ENCODE measurements at places on chromosomes 3 and 15. TPM values are rescaled to one million over a fixed set of nuclear protein-coding genes. Genes with fewer than 3 reads are reported as not detected.

DNA sequence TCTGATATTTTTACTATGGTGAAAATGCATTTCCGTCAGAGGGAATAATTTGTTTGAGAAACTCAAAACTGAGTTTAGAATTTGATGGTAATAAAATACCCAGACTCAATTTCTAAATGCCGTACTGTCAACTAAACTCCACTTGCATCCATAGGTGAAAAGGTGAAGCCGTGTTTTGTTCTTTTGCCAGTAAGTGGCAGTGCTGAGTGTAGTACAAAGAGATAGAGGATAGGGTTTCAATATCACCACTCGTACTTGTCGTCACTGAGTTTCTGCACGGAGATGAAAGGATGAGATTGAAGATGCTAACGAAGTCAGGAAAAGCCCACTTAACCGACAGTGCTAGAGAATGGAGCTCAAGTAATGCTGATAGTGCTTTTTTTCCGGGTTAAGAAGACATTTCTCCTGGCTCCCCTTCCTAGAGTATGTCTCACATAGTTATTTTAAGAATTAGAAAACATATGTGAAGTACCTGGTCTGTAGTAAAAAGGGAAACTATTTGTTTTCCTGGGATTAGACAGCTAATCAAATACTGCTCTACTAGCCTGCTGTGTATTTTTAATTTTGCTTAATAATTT lies 345.1 kb downstream of the IL5RA start:
- no peaks in the 10 kb centered on the region for H3K36me3 ChIP-seq
- no peak overlapping the region for H3K27ac ChIP-seq
- H3K27me3 ChIP-seq: no peaks in the 10 kb centered on the region
- H3K4me3 ChIP-seq: no peak overlapping the region
- peaks cover 2% of the 10 kb centered on the region for H3K4me1 ChIP-seq
- DNase-seq: peak; percentile 37

DNA sequence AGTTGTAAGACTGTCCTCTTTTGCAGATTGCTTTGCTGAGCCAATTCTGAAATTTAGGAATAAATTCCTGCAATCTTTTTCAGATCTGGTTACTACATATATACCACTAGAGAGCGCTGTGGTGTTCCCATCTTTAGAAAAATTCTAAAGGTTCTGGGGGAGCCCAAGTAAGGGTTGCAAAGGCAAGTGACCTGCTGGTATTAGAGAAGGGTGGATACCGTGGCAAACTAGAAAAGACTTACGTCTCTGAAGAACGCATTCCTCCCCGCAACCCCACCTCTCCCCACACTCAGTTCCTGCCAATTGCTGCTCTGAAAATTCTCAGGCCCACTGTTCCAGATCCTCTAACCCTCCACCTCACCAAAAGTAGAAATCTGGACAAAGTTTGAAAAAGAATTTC lies 48.5 kb downstream of the EFHB start:
- no peaks in the 10 kb centered on the region for H3K4me1 ChIP-seq
- no peak overlapping the region for H3K4me3 ChIP-seq
- no peaks in the 10 kb centered on the region for H3K36me3 ChIP-seq
- no peak for DNase-seq
- no peak overlapping the region for H3K27ac ChIP-seq
- H3K27me3 ChIP-seq: no peaks in the 10 kb centered on the region

- no peak overlapping the region for H3K27ac ChIP-seq
- DNase-seq: no peak
- no peaks in the 10 kb centered on the region for H3K27me3 ChIP-seq
- H3K36me3 ChIP-seq: no peaks in the 10 kb centered on the region
These were observed 81.7 kb downstream of the CCNL1 start for GRCh38 chr3:157078131-157078810.

The HRG gene
- not detected for total RNA-seq

- H3K4me1 ChIP-seq: no peaks in the 10 kb centered on the region
- no peaks in the 10 kb centered on the region for H3K27me3 ChIP-seq
- DNase-seq: no peak
- no peak overlapping the region for H3K4me3 ChIP-seq
- no peak overlapping the region for H3K27ac ChIP-seq
These were observed 598.1 kb upstream of the CBLB start for GRCh38 chr3:106466881-106467280.

- H3K27ac ChIP-seq: peak overlapping the region; percentile 53
These were observed 27.8 kb downstream of the KLHL6 start for GRCh38 chr3:183527428-183528379.

The ZPLD1 gene
- total RNA-seq: not detected

- H3K36me3 ChIP-seq: no peaks in the 10 kb centered on the region
- H3K4me1 ChIP-seq: peaks cover 8% of the 10 kb centered on the region
- DNase-seq: no peak
- H3K4me3 ChIP-seq: no peak overlapping the region
- H3K27ac ChIP-seq: no peak overlapping the region
- H3K27me3 ChIP-seq: no peaks in the 10 kb centered on the region
These were observed 32.8 kb downstream of the NCEH1 start for GRCh38 chr3:172678068-172678467.

DNA sequence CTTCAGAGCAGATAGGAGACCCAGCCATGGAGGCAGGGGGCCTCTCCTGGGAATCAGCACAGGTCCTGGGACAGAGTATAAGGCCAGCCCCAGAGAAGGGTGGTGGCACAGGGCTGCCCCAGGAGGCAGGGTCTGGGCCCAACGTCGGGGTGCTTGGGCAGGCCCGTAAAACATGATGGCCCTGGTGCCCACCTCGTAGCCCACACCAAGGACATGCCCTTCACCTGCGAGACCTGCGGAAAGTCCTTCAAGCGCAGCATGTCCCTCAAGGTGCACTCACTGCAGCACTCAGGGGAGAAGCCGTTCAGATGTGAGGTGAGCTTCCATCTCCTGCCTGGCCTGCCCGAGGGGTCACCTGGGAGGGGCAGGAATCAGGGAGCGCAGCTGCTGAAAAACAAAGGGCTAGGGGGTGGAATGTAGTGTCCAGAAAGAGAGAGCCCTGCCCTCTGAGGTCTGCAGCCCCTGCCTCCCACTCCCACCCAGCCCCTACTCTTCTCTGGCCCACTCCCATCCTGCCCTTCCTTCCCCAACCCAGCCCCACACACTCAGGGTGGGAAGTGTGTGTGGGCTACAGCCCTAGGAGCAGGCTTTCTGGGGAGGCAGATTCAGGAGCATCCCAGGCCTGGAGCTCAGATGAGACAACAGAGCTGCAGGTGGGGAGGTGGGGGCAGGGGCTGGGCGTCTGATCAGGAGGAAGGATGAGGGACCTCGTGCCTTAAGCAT lies 9.5 kb downstream of the ZBTB47 start:
- H3K4me3 ChIP-seq: no peak overlapping the region
- no peak overlapping the region for H3K27ac ChIP-seq
- H3K27me3 ChIP-seq: no peaks in the 10 kb centered on the region
- no peak for DNase-seq
- no peaks in the 10 kb centered on the region for H3K36me3 ChIP-seq
- H3K4me1 ChIP-seq: no peaks in the 10 kb centered on the region

DNA sequence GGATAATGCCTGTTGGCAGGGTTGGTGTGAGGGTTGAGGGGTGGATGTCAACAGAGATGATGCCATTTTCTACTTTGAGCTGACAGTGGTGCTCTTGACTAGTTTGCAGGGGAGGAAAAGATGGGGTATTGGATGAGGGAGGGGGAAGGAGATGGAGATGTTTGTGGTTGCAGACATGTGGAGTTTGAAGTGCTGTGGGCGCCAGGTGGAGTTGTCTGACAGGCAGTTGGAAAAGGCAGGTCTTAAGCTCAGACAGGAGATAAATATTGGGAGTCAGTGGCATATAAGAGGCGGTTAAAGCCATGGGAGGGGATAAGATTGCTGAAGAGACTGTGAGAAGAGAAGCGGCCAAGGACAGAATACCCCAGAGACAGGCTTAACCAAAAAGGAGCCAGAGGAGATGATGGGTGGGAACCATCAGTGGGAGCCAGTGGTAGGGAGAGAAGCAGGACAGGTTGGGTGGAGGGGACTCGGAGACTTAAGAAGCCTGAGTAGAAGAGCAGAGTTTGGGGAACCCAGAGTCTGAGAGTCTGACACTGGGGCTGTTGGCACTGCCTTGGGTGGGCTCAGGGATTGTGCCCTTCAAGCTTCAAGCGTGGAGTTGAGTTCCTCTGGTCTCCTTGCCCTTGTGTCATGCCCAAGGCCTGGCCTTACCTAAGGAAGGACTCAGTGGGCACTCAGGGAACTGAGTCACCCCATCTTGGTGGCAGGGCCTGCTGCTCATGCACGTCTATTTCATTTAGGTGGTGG lies 13.9 kb downstream of the COPG1 start:
- DNase-seq: no peak
- no peak overlapping the region for H3K4me3 ChIP-seq
- H3K27ac ChIP-seq: no peak overlapping the region

The RARB gene
- 3.8 TPM for total RNA-seq

DNA sequence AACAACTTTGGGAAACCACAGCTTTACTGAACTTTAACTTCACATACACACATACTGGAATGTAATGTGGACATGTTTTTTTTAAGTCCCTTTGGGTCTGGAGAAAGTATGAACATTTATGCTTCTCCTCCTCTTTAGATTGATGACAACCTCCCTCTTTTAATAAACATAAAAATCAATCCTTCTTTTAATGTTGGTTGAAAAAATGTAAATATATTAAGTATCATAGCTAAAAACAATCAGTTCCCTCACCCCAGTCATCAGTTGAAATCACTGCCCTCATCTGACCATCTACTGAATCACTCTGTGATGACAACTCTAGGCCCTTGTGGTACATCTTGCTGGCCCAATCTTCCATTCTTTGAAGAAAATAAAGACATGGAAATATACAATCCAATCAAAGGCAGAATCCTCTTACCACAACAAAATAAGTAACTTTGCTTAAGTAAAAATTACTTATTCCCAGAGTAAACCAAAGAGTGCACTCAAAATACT lies 6.4 kb downstream of the AAGAB start:
- no peaks in the 10 kb centered on the region for H3K27me3 ChIP-seq
- no peaks in the 10 kb centered on the region for H3K4me1 ChIP-seq
- no peak overlapping the region for H3K4me3 ChIP-seq

The MST1 gene
- total RNA-seq: 15.4 TPM

DNA sequence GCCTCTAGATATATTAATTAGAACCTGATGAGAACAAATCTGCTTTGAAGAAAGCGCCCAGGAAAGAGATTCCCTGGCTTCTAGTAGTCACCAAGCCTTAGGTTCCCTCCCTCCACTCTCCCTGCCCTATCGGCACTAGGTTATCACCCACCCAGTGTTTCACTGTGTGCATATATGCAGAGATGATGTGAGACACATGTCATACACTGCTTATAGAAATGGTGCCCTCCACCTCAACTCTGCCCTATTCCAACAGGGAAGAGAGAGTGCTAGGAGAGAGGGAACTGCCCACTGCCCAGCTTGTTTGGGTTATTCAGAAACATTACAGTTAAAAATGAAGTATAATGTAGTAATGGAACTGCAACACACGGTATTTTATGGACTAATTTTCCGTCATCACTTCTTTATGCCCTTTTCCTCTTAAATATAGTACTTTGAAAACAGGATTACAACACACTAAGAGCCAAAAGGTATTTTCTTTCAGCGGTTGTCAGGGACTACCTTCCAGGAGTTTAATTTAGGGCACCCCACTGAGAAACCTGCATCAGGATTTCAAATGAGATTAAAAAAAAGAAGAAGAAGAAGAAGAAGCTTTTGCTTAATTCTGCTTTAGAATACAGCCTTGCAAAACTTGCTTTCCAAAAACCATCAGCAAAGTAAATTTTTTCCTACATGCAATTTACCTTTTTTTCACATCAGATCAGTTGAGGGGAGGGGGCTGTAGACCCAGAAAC lies 55.3 kb downstream of the MEIS2 start:
- peak overlapping the region; percentile 36 for H3K27ac ChIP-seq
- DNase-seq: no peak
- no peak overlapping the region for H3K4me3 ChIP-seq
- peaks cover 39% of the 10 kb centered on the region for H3K4me1 ChIP-seq
- no peaks in the 10 kb centered on the region for H3K27me3 ChIP-seq

GRCh38 chr3:155423526-155424322 lies 130.2 kb upstream of the STRIT1 start:
- no peaks in the 10 kb centered on the region for H3K36me3 ChIP-seq
- H3K4me1 ChIP-seq: no peaks in the 10 kb centered on the region
- no peak for DNase-seq
- no peaks in the 10 kb centered on the region for H3K27me3 ChIP-seq
- H3K4me3 ChIP-seq: no peak overlapping the region
- H3K27ac ChIP-seq: no peak overlapping the region

DNA sequence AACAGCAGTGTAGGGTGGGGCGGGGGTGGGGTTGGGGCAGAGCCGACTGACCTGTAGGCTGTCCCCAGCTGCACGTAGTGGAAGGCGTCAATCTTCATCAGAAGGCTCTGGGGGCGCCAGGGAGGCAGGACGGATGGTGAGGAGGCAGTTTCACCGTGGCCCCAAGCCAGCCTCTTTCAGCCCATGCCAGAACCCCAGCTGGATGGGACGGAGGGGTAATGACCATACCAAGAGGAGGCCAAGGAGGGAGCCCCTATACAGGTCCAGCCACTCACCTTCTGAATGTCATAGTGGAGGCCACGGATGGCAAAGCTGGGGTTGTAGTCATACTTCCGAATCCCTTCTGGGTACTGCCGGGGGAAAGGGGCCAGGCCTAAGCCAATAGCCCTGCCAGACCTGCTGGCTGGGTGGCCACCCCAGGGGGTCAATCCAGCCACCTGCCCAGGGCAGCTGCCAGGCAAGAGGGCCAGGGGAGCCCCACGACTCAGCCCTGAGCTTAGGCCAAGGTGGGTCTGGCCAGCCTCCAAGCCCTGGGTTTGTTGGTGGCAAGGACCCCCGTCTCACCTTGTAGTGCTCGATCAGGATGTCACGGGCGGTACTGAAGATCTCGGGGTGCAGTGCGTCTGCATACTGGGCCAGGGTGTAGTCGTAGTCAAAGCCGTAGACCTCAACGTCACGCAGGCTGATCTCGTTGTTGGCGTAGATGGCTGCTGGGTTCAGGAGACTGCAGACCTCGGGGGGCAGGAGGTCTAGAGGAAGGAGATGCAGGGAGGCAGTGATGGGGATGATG lies 4.9 kb downstream of the NT5DC2 start:
- no peak overlapping the region for H3K4me3 ChIP-seq
- H3K27me3 ChIP-seq: no peaks in the 10 kb centered on the region
- peaks cover 16% of the 10 kb centered on the region for H3K4me1 ChIP-seq
- no peak overlapping the region for H3K27ac ChIP-seq
- peaks cover 5% of the 10 kb centered on the region for H3K36me3 ChIP-seq
- no peak for DNase-seq

GRCh38 chr3:155024006-155024638 lies 56.0 kb upstream of the MME start:
- no peaks in the 10 kb centered on the region for H3K27me3 ChIP-seq
- no peak overlapping the region for H3K4me3 ChIP-seq
